ENCODE measurements at places on chromosomes 12 and 14.

DNA sequence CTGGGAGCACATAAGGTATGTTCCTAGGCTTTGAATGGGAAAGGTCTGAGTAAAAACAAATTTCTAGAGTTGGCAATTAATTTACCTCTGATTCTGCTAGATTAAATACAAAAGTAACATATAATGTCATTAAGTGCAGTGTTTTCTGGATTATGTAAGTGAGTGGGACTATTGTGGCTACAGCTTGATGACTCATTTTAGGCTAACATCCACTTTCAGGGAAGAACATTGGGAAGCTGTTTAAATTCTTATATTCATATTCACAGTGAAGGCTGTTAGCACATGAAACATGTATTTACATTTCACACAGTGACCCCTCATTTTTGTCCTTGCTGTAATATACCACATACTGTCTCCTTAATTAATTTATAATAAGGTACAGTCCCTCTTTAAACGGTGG is 13.2 kb upstream of the BMAL2 start:
- peak; percentile 23 for DNase-seq

- no peak for DNase-seq
These were observed 17.7 kb upstream of the CD27 start for GRCh38 chr12:6426882-6427671.

- peak; percentile 87 for DNase-seq
These were observed 318.4 kb downstream of the RAD51B start for GRCh38 chr14:68137704-68138619.

- no peak for DNase-seq
These were observed 6.4 kb downstream of the NFYB start for GRCh38 chr12:104131609-104132008.

DNA sequence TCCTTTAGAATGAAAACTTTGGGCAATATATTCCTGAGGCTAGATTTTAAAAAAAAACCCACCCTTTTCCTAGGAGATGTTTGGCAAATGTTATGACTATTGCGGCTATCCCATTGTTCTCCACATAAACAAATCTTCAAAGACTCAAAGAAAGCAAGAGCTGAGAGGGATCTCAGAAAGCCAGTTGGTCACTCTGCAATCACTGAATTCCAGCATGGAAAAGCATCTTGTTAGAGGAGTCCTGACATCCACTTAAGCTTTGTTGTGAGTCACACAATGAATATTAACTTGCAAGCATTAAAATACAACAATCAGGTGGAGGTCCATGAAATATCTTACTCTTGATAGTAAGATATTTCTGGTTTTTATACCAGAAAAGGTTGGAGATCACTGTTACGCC is 11.0 kb upstream of the PTPRB start:
- DNase-seq: no peak
